ENCODE measurements at places on chromosomes 7 and 10.

DNA sequence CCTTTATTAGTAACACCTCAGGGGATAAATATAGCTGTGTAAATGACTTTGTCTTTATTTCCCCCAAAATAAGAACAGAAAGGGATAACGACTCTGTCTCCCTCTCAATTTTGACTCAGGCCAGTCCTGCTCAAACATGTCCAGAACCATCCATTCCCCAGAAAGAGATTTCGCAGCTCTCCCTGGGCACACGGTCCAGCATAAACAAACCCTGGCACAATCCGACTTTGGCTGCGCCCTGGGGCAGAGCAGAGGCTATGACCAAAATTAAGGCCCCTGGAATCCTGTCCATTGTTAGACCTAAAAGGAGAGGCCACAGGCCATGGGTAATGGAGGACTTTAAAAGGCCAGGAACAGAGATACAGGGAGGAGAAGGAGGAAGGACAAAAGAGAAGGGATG lies 99.1 kb downstream of the PRPF18 start:
- no peak for DNase-seq

GRCh38 chr10:5142199-5142598 lies 42.8 kb downstream of the AKR1C8 start:
- DNase-seq = no peak

DNA sequence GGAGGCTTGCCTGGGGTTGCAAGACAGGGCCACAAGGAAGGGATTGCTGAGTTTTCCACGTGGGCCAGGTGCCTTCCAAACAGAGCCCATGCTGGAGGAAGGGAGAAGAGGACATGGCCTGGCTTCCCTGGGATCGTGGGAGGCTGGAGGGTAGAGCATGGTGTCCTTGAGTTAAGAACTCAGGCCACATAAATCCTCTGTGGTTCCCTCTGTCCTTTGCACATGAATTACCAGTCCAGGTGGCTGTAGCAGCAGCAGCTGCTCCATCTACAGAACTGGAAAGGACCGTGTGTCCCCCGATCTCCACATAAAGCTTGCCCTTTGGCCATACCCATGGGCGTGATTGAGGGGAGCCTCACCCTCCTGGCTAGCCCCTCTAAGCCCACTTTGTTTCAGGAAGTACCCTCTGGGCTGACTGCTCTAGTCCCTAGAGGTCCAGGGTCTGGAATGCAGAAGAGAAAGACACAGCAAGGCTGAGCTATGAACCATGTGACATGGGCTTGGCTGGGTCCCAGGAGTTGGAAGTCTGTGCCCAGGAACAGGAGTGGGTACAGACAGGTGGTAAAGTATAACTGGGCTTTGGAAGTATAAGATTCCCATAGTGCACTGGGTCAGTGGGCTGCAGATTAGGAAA lies 84.9 kb downstream of the C10orf105 start:
- DNase-seq = no peak

DNA sequence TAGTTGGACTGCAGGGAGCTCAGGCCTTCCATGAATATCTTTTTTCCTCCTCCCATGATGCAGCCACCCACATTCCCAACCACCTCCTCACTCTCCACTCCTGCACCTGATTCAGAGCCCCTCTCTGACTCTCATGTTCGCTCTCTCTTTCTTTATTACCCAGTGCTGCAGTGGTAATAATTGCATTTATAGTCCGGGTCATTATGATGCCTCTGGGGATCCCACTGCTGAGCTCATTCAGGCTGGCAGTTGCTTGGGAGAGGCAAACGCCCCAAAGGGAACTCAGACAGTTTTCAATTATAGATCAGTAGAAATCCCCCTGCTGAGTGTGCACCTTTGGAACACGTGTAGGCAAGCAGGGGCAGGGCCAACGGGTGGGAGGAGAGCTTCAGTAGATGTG lies 953.0 kb downstream of the GRID1 start:
- DNase-seq = no peak

- no peak for DNase-seq
Measured at GRCh38 chr10:17958049-17958448, 6.3 kb downstream of the SLC39A12 start.

DNA sequence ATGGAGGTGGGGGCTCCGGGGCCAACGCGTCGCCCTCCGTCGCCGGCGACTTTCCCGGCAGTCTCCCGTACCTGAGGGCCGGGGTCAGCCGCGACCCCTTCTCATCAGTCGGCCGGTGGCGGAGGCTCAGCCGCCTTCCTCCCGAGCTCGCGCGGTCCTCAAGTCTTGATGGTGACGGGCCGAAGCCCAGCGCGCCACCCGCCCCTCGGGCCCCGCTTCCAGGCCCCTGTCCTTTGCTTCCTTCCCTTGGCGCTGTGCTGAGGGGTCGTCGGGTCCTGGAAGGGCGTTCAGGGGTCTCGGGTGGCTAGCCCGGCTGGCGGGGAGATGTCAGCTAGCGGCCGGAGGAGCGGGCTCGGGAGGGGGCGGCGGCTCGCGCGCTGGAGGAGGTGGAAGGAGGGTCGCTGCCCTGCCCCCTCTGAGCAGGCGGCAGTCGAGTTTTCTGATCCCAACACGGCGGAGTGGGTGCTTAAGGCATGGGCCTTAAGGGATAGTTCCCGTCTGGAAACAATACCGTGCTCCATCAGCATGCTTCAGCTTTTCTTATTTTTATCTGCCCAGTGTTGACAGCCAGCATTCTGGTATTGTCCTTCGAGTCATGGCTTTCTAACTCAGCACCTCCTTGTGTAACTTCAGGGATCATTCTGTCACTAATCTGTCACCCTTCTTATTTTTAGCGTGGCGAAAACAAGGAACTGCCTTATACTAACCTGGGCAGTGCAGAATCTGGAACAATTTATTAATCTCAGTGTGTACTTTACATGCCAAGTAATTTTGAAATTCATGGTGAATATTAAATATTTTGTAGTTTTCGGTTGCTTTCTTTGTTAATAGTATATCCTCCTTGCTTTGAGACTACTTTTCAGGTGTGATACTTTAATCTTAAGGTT lies 748 bp downstream of the PHTF2 start:
- DNase-seq = peak; percentile 39

GRCh38 chr7:132140341-132140740 lies 435.9 kb downstream of the PLXNA4 start:
- no peak for DNase-seq

DNA sequence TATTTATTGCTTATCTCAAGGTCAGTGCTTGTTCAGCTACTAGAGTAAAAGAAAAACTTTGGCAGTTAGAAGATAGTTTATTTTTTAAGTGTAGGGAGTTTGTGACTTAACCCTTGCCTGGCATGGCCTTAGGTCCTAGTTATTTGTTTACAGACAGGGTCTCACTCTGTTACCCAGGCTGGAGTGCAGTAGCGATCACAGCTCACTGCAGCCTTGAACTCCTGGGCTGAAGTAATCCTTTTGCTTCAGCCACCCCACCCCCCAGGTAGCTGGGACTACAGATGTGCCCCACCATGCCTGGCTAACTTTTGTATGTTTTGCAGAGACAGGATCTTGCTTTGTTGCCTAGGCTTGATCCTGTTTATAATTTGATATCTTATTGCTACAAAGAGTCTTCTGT lies 4.2 kb downstream of the ANLN start:
- no peak for DNase-seq

DNA sequence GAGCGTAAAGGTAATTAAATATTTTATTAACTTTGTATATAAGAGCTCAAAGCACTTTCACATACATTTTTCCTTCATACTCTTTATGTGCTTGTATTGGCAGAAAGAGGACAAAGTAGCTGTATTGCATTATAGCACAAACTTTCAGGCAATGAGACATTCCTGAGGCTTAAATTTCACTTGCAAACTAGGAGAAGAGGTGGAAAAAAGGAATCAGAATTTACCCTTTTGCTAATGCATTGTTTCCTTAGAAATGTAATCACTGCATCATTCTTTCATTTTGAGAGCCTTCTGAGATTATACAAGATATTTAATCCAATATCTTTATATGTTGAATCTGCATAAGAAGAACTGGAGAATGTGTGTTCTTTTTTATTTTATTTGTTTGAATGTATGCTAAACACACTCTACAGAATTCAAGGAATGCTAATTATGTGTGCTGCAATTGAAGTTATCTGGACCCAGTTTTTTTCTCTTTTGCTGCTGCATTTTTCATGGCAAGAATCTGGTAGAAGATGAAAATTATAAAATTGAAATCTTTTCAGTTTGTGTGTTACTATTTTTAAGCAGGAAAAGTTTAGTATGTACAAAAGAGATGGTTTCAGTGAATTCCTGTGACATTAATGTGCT lies 185.1 kb downstream of the NXPH1 start:
- DNase-seq = no peak

- DNase-seq = peak; percentile 79
Measured at GRCh38 chr7:101933688-101934121, 116.3 kb downstream of the CUX1 start.

DNA sequence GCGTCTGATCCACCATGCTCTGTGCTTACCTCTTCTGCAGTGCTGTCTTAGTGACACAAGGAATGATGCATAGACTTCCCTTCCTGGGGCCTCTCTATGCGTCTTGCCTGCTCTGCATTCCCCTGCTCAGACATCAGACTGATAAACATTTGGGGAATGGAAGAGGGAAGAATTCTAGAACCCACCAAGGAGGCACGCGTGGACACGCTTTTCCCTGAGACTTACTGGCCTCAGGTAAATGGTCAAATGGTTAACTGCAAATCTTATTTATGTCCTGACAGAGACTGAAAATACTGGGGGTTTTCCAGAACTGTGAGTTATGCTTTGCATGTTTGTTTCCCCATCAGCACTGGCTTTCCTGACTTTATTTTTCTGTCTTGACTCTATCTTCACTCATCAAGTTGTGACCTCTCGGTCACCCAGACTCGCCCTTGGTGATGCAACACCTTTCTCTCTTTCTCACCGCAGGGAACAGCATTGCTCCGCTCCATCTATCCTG lies 285.9 kb upstream of the FZD8 start:
- peak; percentile 48 for DNase-seq

DNA sequence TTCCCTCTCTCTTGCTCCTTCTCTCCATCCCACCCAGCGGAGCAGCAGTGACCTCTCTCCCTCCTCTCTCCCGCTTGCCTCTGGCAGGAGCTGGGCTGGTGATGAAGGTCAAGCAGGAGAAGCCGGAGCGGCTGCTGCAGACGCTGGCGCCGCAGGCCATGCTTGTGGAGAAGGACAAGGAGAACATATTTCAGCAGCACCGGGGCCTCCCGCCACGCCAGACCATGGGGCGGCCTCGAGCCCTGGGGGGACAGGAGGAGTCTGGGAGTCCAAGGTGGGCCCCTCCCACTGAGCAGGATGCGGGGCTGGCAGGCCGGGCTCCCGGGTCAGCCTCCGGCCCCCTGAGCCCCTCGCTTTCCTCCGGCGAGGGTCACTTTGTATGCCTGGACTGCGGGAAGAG lies 17.3 kb downstream of the ZNF775 start:
- DNase-seq = no peak

DNA sequence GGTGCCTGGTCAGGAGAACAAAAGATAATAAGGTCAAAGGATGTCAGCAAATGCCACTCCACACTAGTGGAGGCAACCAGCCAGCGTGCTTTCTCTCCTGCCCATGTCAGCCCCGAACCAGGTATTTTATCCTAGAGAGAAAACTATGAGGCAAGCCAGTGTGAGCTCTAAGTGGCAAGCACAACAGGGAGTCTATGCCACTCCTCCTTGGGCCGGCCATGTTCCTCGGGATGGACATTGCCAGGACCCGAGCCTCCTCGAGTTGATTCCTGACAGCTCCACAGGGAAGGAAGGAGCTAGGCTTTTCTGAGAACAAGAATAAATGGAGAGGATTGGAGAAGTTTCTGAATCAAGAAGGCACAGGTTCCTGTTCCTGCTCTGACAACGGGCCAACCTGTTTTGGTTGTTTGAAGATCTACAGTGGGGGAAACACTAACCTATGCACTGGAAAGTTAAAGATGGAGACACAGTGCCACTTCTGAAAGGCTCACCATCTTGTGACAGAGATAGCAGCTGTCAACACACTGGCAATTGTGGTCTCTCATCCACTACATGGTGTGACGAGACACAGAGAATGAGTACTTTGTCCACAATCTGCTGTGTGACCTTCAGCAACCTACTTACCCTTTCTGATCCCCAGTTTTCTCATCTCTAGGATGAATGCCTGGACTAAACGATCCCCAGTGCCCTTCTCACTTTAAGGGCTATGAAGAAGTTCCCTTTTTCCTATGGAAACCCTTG lies 28.8 kb downstream of the ABLIM1 start:
- no peak for DNase-seq

DNA sequence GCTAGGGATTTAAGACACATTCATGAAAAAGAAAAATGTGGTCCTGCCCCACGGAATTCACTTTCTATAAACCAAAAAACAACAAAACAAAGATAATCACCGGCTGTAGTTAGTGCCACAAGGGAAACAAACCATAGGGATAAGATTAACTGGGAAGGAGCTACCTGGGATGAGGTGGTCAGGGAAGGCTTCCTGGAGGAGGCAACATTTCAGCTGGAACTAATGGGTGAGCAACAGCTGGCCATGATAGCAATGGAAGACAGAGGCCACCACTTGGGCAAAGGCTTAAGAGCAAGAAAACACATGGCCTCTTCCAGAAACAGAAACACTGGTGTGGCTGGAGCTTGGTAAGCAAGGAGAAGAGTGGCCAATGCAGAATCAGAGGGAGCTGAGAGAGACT lies 38.4 kb upstream of the ENO4 start:
- DNase-seq = no peak

DNA sequence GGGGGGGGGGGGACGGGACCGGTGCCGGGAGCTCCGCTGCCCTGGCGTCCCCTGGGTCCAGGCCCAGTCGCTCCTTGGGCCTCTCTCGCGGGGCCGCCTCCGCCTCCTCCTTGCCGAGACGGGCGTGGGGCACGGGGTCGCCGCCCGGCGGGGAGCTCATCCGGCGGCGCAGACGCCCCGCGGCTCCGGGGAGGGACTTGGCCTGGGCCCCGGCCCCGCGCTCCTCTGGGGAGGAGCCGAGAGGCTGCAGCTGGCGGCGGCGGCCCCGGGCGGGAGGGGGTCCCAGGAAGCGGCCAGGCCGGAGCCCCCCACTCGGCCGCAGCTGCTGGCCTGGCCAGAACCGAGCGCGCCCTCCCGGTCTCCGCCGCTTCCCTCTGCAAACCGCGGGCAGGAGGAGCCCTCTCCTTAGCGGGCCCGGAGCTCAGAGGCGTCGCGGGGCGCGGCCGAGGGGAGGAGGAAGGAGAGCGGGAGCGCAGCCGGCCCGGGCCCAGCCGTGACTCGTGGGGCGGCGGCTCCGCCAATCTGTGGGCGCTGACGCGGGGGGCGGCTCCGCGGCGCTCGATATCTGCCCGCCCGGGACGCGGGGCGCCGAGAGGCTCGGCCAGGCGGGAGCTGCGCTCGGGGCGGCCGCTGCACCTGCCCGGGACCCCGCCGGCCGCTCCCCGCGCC lies at the start of gene FAM20C:
FAM20C (plus strand) TSS at position 591 of the 669 bp plus-strand sequence. CDS start 629 bp downstream, outside the sequence.
- no peak for DNase-seq

GRCh38 chr7:121810831-121811672 lies 61.9 kb upstream of the PTPRZ1 start:
- no peak for DNase-seq

- DNase-seq = no peak
Measured at GRCh38 chr10:119933179-119933578, 40.6 kb downstream of the SEC23IP start.

GRCh38 chr7:135414850-135415439 lies 95.0 kb downstream of the CNOT4 start:
- peak; percentile 69 for DNase-seq

- DNase-seq = no peak
Measured at GRCh38 chr7:77450054-77450453, 33.9 kb upstream of the GSAP start.
